ENCODE measurements at places on chromosomes 6 and 20.

- no peak for DNase-seq
Observed at GRCh38 chr6:99080191-99080590, 132.4 kb upstream of the FBXL4 start.

DNA sequence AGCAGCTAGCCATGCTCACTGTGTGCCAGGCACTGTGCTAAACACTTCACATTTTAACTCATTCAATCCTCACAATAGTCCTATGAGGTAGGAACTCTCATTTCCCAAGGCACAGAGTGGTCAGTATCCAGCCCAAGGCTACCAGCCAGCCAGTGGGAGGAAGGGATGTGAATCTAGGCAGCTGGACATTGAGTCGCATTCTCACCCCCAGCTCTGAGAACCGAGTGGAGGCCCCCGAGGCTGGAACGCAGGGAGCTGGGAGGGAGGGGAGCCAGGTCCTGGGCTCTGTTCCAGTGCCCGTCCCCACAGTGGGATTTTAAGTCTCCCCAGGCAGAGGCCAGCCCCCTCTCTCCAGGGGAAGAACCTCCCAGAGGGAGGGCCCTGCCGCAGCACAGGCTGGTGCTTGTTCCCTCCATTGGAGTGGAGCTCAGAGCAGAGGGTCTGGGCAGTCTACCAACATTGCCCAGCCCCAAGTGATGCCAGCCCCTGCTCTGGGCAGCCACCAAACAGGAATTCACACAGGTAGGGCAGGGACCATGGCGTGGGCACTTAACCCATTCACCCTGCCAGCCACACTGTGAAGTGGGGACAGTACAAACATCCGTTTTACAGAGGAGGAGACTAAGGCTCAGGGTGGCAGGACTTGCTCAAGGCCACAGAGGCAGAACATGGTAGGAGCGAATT, 131.3 kb downstream of the CEBPB start:
- DNase-seq: no peak

DNA sequence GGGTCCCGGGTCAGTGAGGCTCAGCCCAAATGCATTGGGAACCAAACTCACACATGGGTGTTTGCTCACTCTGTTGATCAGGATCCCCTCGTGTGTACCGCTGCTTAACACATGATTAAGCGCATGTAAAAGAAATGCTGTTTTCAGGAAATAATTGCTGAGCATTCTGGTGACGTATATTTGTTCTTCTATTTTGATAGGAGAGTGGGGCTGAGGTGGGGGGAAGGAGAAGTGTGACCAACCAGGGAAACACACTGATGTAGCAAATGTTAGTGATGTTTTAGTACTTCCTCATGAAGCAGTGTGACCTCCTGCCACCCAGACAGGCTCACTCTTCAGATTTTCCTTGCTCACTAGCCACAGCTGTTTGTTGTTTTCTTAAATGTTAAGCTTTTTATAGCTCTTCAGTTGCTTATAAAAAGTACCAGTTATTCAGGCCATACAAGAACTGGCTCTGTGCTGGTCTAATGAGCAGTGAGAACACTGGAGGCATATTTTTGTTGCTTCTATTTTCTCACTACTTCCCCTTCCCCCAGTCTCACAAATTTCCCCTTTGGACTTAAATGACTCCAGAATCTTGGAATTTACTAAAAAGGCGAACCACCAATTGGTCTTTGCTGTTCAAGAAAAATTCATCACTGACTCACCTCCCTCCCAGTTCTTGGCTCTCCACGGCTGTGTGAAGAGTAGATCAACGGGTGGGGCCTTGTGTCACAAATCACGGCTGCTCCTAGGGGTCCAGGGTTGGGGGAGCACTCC, 79.2 kb upstream of the BACH2 start:
- DNase-seq: no peak

DNA sequence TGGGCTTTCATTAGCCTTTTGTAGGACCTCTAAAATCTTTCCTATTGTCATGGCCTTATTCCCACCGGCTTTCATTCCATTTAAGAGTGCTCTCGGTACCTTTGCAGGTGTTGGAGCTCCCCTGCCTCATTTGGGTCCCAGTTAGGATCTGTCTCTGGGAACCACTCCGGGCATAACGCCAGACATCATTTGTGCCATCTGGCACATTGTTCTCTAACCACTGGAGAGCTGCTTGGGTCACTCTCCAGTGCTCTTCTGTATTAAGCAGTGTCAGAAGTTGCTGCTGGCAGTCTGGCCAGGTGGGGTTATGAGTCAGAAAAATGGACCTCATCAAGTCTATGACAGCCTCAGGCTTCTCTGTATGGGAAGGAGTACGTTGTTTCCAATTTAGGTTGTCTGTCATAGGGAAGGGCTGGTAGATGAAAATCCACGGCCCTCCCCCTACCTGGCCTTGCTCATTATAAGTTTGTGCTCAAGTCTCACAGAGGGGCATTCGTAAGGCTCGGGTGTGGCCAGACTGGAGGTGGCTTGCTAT, 62.9 kb upstream of the MOCS1 start:
- DNase-seq: no peak

GRCh38 chr6:37140145-37140544, 29.8 kb upstream of the PIM1 start:
- DNase-seq: no peak

- DNase-seq: no peak
Observed at GRCh38 chr6:31266567-31267360, 5.1 kb downstream of the HLA-C start.

GRCh38 chr6:163490826-163491577, 76.5 kb downstream of the QKI start:
- DNase-seq: no peak

DNA sequence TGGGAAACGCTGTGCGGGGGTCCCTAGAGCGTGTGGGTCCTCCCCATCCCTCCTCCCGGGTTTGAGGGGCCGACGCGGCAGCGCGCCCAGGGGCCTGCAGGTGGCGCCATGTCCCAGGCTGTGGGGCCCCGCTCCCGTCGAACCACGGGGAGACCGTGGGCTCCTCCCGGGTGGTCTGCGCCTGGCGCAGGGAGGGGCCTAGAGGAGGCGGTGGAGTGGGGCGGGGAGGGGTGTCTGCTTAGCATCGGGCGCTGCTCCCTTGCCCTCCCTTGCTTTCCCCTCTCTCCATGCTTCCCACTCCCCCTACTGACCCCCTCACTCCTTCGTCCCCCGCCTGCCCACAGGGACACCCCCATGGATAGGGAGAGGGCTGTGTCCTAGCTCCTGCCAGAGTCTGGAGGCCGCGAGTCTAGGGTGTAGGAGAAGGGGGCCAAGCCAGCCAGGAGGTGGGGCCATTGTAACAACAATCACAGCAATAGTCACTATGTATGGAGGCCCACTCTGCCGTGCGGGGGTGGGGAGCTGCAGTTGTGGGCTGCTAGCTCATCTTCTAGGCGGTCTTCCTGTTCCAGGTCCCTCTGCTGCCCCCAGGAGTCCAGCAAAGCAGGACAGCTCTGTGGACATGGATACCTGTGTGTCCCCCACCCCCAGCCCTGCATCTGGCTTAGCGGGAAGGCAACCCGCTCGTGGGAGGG, 51.7 kb downstream of the CHMP4B start:
- DNase-seq: peak; percentile 76

GRCh38 chr6:104396077-104396476, 463.6 kb downstream of the HACE1 start:
- no peak for DNase-seq

DNA sequence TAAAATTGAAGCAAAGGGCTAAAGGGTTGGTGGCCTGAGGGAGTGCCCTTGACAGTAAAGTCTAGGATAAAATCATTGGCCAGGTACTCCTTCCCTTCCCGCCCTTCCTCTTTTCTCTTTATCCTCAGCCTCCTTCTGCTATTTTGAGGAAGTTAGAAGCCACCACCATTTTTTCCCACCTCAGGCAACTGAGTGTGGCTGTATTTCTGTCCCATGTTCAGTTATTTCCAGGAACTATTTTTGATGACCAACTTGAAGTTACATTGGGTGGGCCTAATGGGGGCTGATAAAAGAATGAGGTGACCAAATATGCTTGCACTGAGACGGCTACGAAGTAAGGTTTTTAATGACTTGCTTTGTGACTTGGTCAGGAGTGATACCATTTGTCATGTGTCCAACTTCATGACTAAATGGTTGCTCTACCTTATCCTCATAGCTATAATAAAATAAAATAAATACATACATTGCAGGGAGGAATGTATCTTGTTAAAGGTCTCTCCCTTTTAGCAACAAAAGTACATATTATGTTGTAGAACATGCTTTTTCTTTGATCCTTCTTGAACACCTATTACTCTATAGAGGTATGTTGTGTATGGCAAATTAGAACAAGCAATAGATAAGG, 12.0 kb downstream of the PTPN1 start:
- DNase-seq: no peak

GRCh38 chr6:152351742-152352141, 285.4 kb downstream of the SYNE1 start:
- DNase-seq: no peak

DNA sequence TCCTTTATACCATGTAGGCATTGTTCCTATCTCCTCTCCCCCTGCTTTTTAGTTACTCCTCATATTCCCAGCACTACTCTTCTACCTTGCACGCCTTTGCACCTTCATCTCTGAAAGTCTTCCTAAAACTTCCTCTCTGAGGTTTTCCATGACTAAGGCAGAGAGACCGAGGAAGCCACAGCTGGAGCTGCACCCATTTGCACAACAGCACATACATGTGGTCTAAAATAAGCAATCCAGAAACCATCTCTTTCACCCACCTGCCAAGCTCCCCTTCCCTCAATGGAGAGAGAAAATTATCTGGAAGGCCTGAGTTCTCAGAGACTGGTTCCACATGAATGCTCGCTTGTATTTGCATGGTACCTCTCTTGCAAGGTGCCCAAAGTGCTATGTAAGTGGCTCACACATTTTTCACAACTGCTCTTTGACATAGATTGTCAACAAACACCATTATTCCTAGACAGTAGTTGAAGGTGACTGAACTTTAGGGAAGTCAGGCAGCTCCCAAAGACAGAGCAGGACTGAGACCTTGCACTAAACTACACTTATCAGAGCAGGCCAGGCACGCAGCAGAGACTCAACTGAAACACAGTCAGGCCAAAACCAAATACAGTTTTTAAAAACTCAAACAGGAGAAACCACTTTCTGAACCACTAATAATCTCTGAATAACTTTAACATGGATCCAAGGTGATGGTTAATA, 313.2 kb downstream of the TFAP2A start:
- DNase-seq: no peak

- DNase-seq: no peak
Observed at GRCh38 chr6:57256541-57256940, 34.4 kb upstream of the RAB23 start.

DNA sequence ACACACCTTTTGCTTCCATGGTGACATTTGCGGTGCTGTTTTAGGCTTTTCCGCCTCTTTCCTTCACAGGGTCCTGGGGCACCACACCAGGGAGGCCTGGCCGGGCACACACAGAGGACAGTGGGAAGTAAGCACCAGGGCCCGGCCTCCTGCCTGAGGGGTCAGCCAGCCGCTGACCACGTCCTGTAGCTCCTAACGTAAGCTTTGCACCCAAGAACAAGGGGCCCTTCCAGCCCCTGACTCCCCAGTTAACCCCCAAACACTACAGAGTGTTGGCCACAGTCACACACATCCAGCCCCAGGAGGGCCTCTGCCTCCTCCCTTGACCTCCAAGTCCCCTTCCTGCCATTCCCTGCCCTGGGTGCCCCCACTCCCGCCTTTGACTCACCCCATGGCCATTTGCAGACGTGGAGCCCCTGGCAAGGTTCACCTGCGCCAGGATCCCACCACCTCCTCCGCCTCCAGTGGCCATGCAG, 54.7 kb downstream of the YTHDF1 start:
- DNase-seq: no peak

DNA sequence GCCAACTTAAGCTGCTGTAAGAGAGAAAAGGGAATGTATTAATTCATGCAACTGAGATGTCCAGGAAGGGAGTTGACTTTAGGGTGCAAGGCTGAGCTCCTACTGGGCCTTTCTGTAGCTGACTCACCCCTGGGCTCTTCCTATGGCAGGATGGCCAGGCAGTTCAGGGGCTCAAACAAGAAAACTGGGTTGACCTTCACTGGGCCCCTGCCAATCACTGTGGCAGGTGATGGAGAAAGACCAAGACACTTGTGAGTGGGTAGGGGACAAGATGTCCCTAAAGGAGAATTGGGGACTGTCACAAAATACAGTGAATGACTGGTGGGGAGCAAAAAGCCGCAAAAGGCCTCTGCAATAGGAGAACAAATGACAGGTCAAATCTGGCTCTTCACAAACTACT, 21.5 kb upstream of the RALGAPA2 start:
- DNase-seq: no peak

DNA sequence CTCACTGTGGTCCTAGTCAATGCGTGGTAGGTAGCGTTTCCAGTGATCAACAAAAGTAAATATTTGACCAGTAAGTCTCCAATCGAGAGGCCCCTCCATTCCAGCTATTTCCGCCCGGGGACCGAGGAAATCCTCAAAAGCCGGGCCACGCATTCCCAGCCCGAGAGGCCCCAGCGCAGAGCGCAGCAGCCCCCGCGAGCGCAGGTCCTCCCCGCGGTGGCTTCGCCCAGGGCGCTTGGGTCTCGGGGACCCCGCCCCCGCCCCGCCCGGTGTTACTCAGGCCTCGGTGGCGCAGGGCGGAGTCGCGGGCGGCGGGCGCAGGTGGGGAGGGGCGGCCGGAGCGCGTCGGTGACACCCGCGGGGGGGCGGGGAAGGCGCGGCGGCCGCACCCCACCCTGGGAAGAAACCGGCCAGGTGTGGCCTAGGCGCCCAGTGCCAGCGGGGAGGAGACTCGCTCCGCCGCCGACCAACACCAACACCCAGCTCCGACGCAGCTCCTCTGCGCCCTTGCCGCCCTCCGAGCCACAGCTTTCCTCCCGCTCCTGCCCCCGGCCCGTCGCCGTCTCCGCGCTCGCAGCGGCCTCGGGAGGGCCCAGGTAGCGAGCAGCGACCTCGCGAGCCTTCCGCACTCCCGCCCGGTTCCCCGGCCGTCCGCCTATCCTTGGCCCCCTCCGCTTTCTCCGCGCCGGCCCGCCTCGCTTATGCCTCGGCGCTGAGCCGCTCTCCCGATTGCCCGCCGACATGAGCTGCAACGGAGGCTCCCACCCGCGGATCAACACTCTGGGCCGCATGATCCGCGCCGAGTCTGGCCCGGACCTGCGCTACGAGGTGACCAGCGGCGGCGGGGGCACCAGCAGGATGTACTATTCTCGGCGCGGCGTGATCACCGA, at the start of gene DSP:
DSP (plus strand) TSS at position 497 of the 890 bp plus-strand sequence; CDS start at position 742, 245 bp downstream.
- DNase-seq: peak; percentile 96

GRCh38 chr6:3142536-3142935, 14.8 kb downstream of the TUBB2A start:
- DNase-seq: no peak

GRCh38 chr6:144395014-144395413, 109.9 kb downstream of the UTRN start:
- no peak for DNase-seq

DNA sequence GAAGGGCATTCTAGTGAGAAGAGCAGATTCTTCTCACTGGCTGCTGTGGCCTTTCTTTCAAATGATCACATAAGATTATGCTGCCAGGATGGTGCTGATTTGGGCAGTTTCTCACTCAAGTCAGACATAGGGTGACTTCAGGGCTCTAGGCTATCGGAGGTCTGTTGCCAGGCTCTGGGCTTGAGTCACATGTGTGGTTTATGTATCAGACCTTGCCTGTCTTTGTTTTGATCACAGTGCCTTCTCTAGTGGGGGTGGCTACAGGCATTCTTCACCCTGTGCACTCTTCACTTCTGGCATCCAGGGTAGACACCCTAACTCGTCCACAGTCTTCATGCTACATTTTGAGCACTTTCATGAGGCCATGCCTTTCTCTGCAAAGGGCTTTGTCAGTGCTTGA, 823.7 kb upstream of the MAN1A1 start:
- DNase-seq: no peak

- no peak for DNase-seq
Observed at GRCh38 chr20:15811951-15812350, 761.3 kb downstream of the KIF16B start.
